Ascending aorta (tissue), 2 donors: ENCODE measurements at places on chromosomes 2 and 18. TPM values are rescaled to one million over a fixed set of nuclear protein-coding genes. Genes with fewer than 3 reads are reported as not detected.

DNA sequence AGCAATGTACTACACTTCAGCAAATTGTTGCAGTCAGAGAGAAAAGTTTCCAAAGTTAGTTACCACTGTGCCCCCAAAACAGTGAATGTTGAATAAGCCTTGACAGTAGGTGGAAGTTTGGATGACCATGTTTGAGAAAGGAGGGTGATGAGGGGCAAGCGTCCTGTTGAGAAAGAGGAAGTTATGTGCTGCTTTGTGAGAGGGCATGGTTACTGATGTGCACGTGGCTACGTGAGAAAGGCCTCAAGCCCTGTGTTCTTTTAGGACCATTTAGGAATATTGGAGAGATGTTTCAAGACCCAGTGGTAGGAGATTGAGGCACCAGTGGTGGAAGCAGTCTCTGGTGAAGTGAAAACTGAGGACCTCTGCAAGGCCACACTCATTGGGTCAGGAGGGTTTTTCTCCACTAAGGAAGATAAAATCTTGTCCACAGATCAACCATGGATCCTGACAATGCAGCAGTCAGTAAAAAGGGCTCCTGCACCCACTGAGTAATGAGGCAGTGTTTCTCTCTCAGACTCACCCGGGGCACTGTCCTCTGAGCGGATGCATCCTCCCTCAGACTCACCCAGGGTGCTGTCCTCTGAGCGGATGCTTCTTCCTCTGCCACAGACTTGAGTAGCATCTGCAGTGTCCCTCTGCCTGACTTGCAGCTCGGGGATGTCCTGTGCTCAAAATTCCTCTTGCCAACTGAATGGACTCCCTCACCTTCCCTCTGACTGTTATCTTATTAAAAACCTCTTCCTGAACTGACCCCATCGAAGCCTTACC is 34.7 kb upstream of the ACTR3 start:
- DNase-seq = no peak

IDH1 gene
- 25.9 TPM for total RNA-seq

GRCh38 chr18:42064109-42064508 is 109.1 kb downstream of the PIK3C3 start:
- DNase-seq = no peak

- no peak for DNase-seq
These were observed 324.6 kb upstream of the RND3 start for GRCh38 chr2:150812066-150812465.

GRCh38 chr2:43218155-43218701 is 8.2 kb downstream of the ZFP36L2 start:
- DNase-seq = no peak

DNA sequence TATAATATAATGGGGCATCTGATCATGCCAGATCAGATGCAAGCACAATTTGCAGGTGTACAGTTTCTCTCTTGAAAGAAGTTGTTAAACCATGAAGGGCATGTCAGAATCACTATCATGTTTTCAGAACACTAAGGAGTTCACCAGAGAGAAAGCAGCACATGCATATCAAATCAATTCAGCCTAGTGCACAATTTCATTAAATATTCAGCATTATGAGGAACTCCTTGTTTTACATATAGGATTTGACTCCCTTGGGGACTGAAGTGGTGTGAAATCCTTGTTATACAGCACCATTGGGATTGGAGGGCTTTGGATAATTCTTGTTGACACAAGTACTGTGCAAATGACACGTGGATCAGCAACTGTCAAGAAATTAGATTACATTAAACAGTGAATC is 562.1 kb upstream of the KLHL29 start:
- no peak for DNase-seq

DNA sequence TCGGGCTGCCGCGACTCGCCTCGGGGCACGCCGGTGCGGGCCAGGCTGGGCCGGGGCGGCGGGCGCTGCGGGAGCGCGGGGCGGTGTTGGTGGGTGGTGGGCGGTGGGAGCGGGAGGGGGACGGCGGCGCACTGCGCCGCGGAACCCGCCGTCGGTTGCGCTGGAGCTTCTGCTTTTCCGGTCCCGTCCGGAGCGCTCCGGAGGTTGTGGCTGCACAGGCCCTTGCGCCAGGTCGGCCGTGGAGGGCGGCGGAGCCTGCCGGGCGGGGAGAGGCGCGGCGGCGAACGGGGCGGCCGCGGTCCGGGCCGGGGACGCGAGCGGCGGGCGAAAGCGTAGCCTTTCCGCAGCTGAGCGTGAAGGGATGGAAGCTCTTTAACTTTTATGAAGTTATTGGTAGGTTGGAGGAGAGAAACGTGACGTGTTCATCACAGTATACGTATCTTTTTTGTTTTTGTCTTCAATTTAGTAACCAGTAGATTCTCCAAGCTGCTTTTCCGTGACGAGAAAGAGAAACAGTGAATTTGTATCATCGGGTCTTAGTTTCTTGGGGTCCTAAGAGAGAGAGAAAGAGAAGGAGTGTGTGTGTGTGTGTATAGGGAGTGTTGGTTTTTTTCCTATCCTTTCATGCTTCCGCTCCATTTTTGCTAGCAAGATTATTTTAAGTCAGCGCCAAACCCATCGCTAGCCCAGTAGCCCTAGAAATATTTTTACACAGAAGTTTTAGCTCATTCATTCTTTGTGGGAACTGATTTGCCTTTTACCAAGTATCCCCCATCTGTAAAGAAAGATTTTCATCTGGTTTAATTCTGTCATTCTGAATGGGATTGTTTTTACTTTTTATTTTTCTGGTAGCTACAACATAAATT is 535 bp downstream of the ATG4B start:
- DNase-seq = no peak

RFX8 gene
- total RNA-seq = not detected

TMEM247 gene
- not detected for total RNA-seq
